Activated B cell treated with CpG ODN at 0.5 μM for 24 hours (primary cell): ENCODE measurements at places on chromosomes 11 and 22. TPM values are rescaled to one million over a fixed set of nuclear protein-coding genes. Genes with fewer than 3 reads are reported as not detected.

RIMBP3B gene
- total RNA-seq: 0.16 and 0.42 TPM in 2 replicates

HEPN1 gene
- not detected in 2 replicates for total RNA-seq

RFPL3 gene
- not detected in 2 replicates for total RNA-seq

OVOL1 gene
- total RNA-seq: 0.09 and 0.29 TPM in 2 replicates

CNGA4 gene
- 0.20 and 0.22 TPM in 2 replicates for total RNA-seq

DMC1 gene
- 0.54 and 0.91 TPM in 2 replicates for total RNA-seq

DNA sequence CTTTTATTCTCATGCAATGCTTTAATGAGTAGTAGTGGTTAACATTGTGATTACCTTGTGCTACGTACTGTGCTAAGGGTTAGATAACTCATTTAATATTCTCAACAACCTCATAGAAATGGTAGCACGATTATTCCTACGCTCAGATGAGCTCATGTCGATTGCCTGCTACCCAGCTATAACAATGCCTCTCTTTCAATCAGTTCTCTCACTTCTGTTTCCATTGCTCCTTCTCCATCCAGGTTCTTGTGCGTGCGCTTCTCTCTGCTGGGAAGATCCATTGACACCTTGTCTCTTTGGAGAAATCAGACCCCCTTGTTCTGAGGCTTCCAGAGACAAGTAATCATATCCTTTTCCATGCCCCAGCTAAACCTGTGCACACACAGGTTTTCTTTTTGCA, 120.8 kb downstream of the NECTIN1 start:
- no peak for DNase-seq

- DNase-seq: no peak
Measured at GRCh38 chr11:95093548-95093947, 3.9 kb downstream of the ENDOD1 start.

GRCh38 chr11:67117176-67117575, 1.9 kb upstream of the KDM2A start:
- DNase-seq: no peak

GRCh38 chr22:24496661-24497060, 1.5 kb downstream of the UPB1 start:
- DNase-seq: no peak

- no peak for DNase-seq
Measured at GRCh38 chr11:87284306-87284705, 246.6 kb downstream of the TMEM135 start.

GRCh38 chr22:43853328-43853931, 8.9 kb downstream of the SULT4A1 start:
- DNase-seq: no peak

DNA sequence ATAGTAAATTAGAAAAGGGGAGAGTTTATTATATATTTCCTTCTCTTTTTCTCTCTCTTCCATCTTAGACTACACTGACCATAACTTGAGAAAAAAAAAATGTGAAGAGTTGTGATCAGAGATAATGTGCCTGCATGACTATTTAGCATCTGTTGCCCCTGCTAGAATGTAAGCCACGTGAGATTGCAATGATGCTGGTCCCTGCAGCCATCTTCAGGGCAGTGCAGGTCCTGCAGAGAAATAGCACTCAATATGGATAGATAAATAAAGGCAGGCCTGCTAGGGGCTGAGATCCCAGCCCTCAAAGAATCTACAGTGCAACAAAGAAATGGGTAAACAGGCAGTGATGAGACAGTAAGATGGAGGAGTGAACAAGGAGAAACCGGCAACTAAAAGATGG, 7.8 kb upstream of the DKK3 start:
- DNase-seq: no peak

GRCh38 chr11:7654195-7654705, 19.1 kb downstream of the CYB5R2 start:
- no peak for DNase-seq

DNA sequence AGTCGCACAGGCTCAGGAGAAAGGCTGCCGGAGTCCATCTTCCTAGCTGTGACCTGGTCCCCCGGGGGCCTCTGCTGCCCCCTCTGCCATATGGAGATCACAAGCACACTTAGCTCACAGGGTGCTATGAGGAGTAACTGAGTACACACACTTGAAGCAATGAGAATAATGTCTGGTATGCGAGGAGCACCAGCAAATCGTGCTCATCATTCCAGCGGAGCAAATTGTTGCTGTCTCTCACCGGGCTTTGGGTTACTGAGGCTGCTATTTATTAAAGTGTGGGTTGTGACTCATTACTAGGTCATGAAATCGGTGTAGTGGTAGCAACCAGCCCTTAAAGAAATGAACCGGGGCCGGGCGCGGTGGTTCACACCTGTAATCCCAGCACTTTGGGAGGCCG, 48.1 kb upstream of the EIF3D start:
- no peak for DNase-seq

GRCh38 chr11:34643846-34644245, 23.0 kb downstream of the EHF start:
- no peak for DNase-seq

- no peak for DNase-seq
Measured at GRCh38 chr11:134802116-134802515, 390.1 kb upstream of the B3GAT1 start.

DNA sequence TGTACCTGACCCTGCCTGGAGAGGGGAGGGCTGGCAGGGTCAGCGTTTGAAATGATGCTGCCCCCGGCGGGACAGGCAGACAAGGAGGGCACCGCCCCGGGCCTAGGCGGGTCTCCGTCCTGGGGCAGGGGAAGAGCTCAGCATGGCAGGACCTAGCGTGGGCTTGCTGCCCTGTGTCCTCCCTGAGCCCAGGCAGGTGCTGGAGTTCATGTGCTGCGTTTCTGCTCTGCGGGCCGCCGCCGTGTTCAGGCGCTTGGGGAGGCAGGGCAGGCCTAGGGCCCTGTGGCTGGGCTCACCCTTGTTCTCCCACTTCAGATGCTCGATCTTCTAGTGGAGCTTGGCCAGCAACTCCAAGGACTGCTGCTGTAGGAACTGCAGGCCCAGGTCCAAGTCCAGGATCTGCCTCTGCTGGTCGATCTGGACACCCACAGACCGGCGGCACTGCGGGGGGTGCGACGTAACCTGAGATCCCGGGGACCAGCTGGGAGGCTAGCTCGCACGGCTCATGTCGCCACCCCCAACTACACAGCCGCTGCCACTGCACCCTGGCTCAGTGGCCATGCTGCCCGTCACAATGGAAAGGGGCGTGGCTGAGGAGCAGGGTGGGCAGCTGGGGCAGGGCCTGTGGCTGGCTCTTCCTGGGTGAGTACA, 84.4 kb downstream of the MED15 start:
- DNase-seq: no peak
